ENCODE measurements at places on chromosomes 5 and 9. TPM values are rescaled to one million over a fixed set of nuclear protein-coding genes. Genes with fewer than 3 reads are reported as not detected.

DNA sequence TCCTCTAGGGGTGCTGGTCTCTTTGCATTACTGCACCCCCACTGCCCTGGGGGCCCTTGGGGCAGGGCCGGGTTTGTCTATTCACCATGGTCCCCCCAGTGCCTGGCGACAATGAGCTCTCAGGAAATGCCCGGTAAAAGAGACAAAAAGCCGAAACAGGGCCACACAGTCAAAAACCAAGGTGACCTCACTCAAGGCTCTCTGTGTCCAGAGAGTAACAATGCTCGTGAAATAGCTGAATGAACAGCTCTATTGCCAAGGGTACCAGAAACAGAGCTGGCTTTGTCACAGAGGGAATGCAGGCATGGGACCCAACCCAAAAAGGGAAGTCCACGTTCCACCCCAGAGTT lies 16.0 kb downstream of the SH3PXD2B start:
- H3K36me3 ChIP-seq = no peaks in the 10 kb centered on the region
- no peak overlapping the region for H3K4me3 ChIP-seq
- H3K27ac ChIP-seq = no peak overlapping the region
- H3K4me1 ChIP-seq = 0 out of 2 replicates have a peak, but pooled peaks cover 7% of the 10 kb centered on the region
- no peaks in the 10 kb centered on the region for H3K27me3 ChIP-seq

DNA sequence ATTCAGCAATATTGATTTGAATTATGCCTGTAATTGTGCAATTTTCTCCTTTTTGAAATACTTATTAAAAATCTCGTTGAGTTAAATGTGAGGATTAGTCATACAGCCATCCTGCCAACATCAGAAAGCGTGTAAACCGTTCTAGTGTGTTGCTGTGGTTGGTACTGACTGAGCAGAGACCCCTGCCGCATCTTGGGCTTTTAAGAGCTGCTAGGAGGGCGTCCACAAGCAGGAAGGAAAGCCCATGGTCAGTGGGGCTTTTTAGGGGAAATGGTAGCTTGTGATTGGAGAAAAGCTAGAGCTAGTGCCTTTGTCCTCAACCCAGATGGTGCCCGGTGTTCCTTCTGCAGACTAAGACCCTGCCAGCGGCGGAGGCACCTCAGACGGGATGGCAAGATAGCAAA lies 1.3 kb downstream of the SDHA start:
- H3K27ac ChIP-seq = no peak overlapping the region
- H3K4me1 ChIP-seq = peaks cover 9% of the 10 kb centered on the region
- DNase-seq = no peak
- peak overlapping the region; percentile 99 for H3K4me3 ChIP-seq
- no peaks in the 10 kb centered on the region for H3K36me3 ChIP-seq
- no peaks in the 10 kb centered on the region for H3K27me3 ChIP-seq

Gene TRPM6
- 4.7 TPM for total RNA-seq

DNA sequence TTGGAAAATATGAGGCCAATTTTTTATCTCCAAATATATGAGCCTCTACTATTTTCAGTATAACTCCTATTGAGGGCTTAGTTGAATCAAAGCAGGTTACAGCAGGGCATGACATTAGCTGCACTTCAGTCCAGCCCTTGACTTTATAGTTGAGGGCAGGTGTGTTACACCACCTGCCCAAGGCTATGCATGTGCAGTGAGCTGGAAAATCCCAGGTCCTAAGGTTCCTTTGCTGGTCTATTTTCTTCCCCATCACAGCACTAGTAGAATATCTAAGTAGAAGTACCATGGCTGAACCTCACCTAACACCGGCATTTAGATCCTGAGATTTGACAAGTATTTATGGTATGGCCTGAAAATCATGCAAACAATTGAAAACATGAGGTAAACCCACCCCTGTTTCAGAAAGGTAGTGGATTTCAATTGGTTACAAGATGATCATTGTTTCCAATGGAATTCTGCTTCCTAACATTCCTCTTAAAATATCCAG lies 201.1 kb downstream of the SEMA5A start:
- H3K4me3 ChIP-seq = no peak overlapping the region
- no peaks in the 10 kb centered on the region for H3K27me3 ChIP-seq
- H3K36me3 ChIP-seq = no peaks in the 10 kb centered on the region
- H3K4me1 ChIP-seq = peaks cover 26% of the 10 kb centered on the region
- no peak for DNase-seq

DNA sequence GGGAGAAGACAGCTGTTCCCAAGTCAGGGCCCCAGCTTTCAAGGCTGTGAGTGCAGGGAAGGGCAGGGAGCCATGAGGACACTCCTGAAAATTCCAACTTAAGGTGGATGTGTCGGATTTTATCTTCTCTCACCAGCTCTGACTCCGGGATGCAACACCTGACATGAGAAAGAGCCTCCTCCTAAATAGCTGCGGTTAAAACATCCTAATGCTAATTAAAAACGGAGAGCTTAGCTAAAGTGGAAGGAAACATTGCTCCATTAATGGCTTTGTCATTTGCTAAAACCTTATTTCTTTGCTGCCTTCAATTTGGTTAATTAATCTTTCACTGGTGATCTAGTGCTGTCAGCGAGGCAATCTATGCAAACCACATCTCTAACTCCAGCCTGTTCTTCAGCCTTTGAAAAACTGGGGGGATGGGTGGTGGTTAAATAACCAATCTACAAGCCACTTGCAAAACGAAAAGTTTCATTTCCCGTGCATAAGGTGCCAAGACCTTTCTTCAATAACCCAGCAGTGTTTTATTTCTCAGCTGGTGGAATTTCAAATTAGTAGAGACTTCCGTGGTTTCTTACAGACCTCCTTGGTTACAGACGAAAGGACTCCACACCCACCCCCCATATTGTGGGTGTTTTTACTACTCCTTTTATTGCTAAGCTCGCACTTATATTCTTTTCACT lies 379.6 kb downstream of the MLLT3 start:
- no peak for DNase-seq
- H3K36me3 ChIP-seq = no peaks in the 10 kb centered on the region
- no peak overlapping the region for H3K4me3 ChIP-seq
- H3K27me3 ChIP-seq = no peaks in the 10 kb centered on the region

Data from Caco-2 (cell line).